ENCODE measurements at places on chromosomes 1 and 21. TPM values are rescaled to one million over a fixed set of nuclear protein-coding genes. Genes with fewer than 3 reads are reported as not detected.
A peak's percentile ranks its signal among the peaks of the same experiment; 100 is the strongest.

The KCNA3 gene
- total RNA-seq, result not detected

The PRAMEF11 gene
- not detected for total RNA-seq

The PNRC2 gene
- total RNA-seq, result 85.8 TPM

The OR2T35 gene
- total RNA-seq, result not detected

The KIRREL1 gene
- 35.2 TPM for total RNA-seq

The NBPF6 gene
- total RNA-seq, result not detected

The TNFRSF8 gene
- not detected for total RNA-seq

The SIK1 gene
- not detected for total RNA-seq

The ACAP3 gene
- 10.6 TPM for total RNA-seq

The EPHB2 gene
- 55.5 TPM for total RNA-seq

DNA sequence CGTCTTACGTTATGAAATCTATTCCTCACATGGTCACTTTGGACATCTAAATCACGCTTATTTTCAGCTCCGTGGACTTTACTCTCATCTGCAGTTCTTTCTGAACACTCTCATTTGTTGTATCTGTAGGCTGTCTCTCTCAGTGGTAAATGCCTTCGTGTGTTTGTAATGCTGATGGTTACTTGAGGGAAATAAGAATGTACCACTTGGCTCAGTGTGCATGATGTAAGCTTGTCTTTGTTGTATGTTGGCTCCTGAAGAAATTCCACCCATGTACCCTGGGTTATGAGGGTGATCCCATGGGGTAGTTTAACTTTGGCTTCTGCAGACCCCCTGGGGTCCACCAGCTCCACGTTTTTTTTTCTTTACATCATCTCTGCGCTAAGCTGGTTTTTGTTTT is 378.4 kb downstream of the SETD4 start:
- DNase-seq, result no peak

DNA sequence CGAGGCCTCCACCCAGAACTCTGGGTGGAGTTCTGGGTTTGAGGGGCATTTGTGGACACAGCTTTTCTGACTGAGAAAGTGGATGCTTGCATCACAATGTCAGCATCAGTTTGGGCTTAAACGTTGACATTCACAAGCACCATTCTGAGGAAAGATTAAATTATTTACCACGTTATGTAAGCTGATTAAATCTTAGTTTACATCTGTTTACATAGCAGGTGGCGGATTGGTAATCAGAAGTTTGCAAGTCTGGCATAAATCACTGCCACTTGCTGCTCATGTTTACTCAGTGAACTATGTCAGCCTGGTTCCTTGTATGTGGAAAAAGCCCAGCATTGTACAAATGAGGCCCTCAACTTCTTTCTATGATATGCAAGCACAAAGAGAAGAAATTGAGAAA is 310.1 kb downstream of the PAPPA2 start:
- no peak for DNase-seq

DNA sequence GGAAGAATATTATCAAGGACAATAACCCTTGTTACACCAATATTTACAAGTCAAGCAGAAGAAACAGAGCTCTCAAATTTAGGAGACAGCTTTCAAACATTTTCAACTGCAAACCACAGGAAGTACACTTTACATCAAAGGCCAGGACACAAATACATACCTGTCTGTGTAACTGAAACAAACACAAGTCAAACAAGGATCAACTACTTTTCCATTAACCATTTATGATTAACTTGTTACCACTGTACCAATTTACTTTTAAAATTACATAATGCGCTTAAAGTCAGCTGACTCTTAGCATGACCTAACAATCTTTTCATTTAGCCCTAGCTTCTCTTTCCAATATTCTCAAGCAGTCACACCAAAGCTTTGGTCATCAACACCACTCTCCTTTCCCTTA is 43.5 kb downstream of the TRIM33 start:
- DNase-seq, result no peak

DNA sequence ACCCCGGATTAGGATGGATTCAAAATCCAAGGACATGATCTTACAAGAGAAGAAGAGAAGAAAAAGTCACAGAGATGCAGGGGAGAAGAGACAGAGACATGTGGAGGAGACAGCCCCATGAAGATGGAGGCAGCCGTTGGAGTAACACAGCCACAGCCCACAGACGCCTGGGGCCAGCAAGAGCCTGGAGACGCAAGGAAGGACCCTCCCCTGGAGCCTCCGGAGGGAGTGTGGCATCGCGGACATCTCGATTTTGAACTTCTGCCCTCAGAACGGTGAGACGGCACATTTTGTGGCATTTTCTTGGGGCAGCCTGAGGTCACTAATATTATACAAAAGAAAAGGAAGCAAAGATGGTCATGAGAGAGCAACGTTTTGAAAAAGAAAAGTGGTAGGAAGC is 28.8 kb downstream of the ABCG1 start:
- DNase-seq, result no peak

DNA sequence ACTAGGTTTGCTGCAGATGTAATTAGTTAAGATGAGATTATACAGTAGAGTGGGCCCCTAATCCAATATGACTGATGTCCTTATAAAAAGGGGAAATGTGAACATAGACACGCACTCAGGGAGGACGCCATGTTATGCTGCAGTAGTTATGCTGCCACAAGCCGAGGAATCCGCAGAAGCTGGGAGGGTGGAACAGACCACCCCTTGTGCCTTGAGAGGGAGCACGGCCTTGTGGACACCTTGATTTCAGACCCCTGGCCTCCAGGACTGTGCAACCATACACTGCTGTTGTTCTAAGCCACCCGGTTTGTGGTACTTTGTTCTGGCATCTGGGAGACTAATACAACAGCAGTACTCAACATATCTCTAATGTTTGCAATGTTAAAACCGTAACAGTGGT is 57.9 kb upstream of the HIVEP3 start:
- DNase-seq, result no peak

DNA sequence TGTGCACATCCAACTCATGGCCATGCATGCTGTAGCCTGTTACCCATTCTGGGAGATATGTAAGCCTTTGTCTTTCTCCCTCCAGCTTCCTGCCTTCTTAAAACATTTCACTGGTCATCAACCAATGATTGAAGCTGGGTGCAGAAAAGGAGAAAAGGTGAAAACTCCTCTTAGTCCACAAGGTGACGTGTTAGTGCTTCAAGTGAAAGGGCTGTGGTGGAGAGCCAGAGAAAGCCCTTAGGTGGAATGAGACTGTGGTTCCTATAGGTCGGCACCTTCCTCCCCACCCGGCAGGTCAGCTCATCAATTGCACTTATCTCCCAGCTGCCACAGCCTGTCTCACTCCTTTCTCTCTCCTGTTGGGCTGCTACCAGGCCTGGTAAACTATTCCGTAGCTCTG is 30.4 kb downstream of the ERG start:
- no peak for DNase-seq

DNA sequence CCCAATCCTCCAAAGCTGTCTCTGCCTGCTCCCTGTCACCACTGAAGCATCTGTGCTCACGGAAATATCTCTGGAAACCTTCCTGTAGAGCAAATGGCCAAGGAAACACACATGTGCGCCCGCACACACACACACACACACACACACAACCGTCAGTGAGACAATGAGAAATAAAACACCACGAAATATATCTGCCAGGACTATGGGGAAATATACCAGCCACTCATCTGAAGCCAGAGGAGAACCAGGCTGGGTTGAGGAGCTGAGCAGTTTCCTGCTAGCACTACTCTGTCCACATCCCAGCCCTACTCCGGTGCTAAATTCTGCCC is 25.1 kb upstream of the PLXNA2 start:
- no peak for DNase-seq

DNA sequence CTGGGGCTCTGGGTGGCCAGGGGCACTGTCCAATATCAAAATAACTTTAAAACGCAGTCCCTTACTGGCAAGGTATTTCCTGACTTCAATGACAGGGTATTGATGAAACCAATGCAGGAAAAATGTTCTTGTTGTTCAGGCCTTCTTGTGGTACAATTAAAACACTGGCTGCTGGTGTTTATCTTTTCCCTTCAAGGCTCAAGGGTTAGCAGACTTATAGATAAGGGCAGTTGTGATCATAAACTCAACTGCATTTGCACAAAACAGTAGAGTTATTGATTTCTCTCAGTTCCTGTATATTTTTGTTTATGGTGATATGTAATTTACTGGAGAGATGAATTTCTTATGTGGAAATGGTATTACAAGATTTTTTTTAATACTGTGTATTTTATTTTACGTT is 2.7 kb upstream of the CD84 start:
- DNase-seq, result no peak

DNA sequence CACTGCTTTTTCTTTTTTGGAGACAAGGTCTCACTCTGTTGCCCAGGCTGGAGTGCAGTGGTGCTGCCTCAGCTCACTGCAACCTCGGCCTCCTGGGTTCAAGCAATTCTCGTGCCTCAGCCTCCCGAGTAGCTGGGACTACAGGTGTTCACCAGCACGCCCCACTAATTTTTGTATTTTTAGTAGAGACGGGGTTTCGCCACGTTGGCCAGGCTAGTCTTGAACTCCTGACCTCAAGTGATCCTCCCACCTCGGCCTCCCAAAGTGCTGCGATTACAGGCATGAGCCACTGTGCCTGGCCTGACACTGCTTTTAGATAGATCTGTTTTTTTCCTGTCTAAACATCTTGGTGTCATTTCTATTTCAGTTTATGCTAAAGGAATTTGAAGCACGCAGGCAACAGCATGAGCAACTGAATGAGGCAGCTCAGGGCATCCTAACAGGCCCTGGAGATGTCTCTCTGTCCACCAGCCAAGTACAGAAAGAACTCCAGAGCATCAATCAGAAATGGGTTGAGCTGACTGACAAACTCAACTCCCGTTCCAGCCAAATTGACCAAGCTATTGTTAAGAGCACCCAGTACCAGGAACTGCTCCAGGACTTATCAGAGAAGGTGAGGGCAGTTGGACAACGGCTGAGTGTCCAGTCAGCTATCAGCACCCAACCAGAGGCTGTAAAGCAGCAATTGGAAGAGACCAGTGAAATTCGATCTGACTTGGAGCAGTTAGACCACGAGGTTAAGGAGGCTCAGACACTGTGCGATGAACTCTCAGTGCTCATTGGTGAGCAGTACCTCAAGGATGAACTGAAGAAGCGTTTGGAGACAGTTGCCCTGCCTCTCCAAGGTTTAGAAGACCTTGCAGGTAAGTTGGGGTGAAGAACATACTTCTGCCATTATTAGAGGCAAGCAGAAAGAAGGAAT is 106.1 kb upstream of the BMP8A start:
- DNase-seq, result no peak

DNA sequence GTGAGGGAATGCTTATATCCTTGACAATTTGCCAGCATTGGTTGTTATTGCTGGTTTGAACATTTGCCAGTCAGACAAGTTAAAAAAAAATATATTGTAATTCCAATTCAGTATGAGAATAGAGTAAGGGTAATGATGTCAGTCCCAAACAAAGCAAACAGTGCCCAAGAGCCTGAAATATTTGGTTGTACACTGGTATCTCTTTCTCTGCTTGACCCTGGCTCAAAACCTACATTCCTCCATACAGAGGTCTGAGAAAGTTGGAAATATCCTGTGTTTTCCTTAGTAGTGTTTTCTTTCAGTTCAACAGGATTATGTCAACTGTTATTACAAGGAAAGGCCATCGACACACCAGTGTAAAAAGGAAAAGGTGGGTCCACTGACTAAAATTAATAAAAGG is 145.6 kb downstream of the MRPL39 start:
- no peak for DNase-seq

GRCh38 chr1:69661686-69662085 is 94.0 kb downstream of the LRRC7 start:
- DNase-seq, result no peak

DNA sequence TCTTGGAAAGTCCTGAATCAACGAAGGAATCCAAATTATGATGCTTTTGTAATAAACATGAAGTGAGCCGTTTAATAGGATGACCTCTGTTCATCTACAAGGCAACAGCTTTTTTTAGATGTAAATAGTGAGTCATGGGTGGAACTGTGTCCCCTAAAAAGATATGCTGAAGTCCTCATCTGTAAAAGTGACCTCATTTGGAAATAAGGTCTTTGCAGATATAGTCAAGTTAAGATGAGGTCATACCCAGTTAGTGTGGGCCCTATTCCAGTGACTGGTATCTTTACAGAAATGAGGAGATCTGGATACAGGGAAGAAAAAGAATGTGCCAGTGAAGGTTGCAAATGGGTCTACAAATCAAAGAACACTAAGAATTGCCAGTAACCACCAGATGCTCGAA is 1287.3 kb upstream of the ADGRL4 start:
- DNase-seq, result peak; percentile 2

GRCh38 chr1:151058692-151059091 is 730 bp downstream of the CDC42SE1 start:
- DNase-seq, result no peak

- DNase-seq, result no peak
These were observed 169.8 kb upstream of the DUSP10 start for GRCh38 chr1:221911714-221912113.

DNA sequence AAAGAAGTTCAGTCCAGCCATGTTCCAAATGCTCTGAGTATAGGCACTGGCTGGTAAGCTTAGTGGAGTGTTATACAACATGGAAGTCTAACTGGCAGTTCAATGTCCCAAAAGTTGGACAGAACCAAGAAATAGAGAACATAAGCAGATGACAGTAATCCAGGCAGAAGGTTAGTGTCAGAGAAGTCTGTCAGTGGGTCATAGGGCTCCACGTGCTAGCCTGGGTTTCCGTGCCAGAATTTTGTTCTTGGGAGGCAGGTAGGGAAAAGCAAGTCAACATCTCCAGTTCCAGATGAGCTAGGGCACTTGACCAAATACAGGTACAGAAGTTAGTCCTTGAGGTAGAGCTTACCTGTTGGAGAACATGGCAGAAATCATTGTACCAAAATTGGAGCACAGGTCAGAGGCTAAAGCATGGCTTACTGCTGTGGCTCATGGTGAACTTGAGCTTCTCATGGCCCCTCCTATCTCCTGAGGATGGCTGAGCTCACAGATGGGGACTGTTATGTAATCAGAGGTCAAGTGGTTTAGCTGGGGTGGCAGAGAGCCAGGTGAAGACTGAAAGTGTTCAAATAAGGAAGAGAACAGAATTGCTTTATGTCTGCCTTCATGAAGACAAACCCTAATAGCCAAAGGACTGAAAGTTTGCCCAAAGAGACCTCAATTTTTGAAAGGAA is 170.8 kb downstream of the NFIA start:
- peak; percentile 69 for DNase-seq

- no peak for DNase-seq
These were observed 95.1 kb downstream of the TBX19 start for GRCh38 chr1:168375566-168376300.

GRCh38 chr1:246280551-246280950 is 226.5 kb downstream of the SMYD3 start:
- DNase-seq, result peak; percentile 27

DNA sequence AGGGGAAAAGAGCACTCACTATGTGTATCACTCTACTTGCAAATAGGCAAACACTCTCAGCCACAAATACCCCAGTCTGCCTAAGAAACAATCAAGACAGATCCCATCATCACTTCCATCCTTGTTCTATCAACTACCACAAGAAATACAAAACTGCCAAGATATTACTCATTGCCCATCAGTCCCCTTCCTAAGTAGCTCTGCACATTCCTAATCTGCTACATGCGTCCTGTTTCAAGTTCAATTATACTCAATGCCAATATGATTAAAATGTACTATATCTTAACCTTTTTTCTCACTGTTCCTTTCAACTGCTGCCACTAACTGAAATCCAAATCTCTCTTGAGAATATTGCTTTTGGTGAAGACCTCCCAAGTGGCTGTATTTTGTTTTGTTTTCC is 1688.4 kb downstream of the PLA2G4A start:
- DNase-seq, result no peak

GRCh38 chr1:151511636-151512215 is 539 bp downstream of the CGN start:
- DNase-seq, result peak; percentile 35
